Cerebellar nuclear complex (tissue), 1 donor: ENCODE measurements at places on chromosomes 4 and X.

DNA sequence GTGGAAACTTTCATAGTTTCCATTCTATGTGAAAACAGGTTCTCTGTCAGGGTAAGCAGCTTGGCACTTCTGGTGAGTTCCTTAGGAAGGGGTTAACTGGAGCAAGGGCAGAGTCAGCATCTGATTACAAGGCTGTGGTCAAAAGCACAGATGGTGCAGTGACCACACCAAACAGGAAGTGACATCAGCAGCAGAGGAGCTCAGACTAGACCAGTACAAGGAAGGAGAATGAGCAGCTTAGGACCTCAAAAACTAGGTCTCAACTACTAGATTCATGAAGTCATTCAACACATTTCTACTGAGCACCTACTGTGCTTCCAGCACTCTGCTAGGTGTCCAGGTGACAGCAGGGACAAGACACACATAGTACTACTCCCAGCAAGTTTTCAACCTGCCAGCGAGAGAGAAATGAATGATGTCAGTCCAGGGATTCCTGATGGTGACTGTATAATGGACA, 130.2 kb downstream of the AMELX start:
- no peak for DNase-seq

- no peak for DNase-seq
Observed at GRCh38 chr4:184593461-184593860, 55.8 kb downstream of the CASP3 start.

DNA sequence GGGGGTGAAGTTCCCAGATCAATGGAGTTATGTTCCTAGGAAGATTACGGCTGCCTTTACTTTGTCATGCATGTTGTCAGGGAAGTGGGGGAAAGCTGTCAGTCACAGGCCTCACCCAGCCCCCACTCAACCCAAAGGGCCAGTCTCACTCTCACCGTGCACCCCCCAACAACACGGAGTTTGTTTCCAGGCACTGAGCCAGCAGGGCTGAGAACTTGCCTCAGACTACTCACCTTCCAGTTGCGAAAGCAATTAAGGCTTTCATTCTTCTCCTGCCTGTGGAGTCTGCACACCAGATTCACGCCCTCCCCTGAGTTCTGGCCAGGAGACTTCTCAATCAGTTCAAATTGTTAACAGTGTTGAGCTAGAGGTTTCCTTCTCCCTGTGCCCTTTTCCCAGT, 114.3 kb downstream of the SH3BGRL start:
- DNase-seq = no peak

- DNase-seq = no peak
Observed at GRCh38 chrX:24225265-24225664, 75.7 kb downstream of the ZFX start.

GRCh38 chr4:40187386-40187906, 9.4 kb upstream of the RHOH start:
- DNase-seq = no peak
